Thymus (tissue), 14 donors: ENCODE measurements at places on chromosomes 2 and 18. TPM values are rescaled to one million over a fixed set of nuclear protein-coding genes. Genes with fewer than 3 reads are reported as not detected.
A peak's percentile ranks its signal among the peaks of the same experiment; 100 is the strongest.

SLC5A7 gene
- total RNA-seq: 0.05 TPM

HOXD13 gene
- total RNA-seq: not detected

BOLL gene
- 0.05 TPM for total RNA-seq

HAUS1 gene
- total RNA-seq: 72.9 TPM

IRS1 gene
- 7.4 TPM for total RNA-seq

GLI2 gene
- 1.8 TPM for total RNA-seq

GRCh38 chr2:147888680-147889079 lies 43.9 kb downstream of the ACVR2A start:
- DNase-seq: no peak

DNA sequence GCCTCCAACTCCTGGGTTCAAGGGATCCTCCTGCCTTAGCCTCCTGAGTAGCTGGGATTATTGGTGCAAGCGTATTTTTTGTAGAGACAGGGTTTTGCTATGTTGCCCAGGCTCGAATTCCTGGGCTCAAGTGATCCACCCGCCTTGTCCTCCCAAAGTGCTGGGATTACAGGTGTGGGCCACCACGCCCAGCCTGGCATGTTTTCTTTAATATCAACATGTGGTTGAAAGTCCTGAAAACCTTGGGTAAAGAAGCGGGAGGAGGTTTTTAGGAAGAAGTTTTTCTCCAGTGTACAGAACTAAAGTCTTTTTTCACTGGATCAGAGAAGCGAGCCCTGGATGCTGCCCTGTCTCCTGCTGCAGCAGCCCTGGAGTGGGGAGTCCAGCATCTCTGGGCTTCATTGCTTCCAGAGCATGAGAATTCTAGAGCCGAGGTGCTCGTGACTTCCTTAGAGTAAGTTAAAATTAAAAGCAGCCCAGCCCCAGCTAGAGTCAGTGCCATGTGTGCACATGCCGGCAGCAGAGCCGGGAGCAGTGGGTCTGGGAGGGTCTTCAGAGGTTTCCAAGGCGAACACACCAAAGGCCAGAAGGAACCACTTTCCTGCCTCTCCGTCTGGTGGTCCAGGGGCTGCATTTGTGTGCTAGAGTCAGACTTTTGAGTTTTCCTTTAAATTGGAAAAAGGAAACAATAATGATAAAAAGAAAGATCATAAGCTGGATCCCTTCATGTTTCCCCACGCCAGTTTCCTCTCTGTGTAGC lies 31.2 kb downstream of the ITGB1BP1 start:
- DNase-seq: no peak

DNA sequence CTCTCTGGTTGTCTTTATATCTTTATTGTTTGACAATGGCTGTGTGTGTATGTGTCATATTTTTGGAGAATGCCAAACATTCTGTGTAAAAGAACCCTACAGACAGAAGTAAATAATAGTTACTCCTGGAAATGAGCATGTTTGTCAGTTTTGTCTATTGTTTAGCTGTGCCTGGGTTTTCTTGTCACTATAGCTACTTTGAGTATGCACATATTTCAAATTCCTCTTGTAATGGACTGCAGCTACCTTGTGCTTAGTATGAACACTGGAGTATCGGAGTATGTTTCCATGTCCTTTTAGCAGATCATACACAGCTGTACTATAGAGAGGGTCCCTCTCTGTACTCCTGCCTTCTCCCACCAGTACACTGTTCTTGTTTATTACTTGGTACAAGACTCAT lies 58.0 kb upstream of the DOCK10 start:
- DNase-seq: no peak

GRCh38 chr2:118882693-118883336 lies 35.4 kb upstream of the EN1 start:
- no peak for DNase-seq

DNA sequence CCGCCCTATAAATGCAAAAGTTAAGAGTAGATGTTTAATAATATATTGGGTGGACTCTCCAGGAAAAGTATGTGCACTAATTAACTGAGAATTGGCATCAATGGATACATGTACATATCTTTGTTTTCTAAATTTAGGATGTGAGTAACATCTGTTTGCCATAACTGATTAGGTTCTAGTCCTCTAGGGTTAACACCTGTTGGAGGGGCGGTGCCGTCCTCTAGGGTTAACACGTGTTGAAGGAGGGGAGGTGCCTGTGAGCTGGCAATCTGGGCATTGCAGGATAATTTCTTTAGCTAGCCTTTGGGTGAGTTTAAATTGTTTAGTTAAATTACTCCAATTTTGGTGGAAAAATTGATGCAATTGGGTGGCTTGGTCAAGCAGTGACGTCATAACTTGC lies 30.9 kb downstream of the HTR2B start:
- DNase-seq: no peak

DNA sequence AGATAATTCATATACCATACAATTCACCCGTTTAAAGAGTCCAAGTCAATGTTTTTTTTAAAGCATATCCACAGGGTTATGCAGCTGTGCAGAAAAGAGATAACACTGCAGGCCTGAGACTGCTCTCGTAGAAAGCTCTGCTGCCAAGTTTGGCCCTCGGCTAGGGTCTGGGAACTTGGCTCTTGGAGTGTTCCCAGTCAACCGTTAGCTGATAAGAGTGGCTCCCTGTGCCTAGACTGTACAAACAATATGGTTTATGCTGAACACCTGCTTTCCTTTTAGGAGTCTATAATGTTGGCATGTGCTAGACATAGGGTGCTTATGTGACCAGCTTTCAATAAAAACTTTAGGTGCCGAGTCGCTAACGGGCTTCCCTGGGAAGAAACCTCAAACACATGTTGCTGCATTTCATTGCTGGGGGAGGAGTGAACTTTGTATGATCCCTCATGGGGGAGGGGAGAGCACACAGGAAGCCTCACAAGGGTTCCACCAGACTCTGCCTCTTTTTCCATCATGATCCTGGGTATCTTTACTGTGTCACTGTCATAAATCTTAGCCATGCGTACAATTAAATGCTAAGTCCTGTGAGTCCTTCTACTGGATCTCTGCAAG lies 34.7 kb downstream of the RFX8 start:
- DNase-seq: no peak

DNA sequence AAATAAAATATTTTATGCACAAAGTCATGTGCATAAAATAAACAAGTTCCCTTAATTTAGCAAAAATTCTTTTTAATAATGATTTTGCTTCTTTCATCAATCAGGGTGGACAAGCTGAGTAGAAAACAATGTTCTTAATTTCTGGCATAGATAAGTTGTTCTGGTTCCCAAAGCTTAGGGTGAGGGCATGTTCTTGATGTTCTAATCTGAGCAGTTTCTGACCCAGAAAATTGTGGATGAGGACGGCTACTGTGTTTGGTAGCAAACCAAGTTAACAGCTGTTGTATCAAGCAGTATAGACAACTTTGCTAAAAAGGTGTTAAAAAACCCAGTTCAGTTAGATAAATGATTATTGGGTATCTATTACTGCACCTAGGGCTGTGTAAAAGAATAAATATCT lies 158.9 kb downstream of the PDE1A start:
- no peak for DNase-seq

DNA sequence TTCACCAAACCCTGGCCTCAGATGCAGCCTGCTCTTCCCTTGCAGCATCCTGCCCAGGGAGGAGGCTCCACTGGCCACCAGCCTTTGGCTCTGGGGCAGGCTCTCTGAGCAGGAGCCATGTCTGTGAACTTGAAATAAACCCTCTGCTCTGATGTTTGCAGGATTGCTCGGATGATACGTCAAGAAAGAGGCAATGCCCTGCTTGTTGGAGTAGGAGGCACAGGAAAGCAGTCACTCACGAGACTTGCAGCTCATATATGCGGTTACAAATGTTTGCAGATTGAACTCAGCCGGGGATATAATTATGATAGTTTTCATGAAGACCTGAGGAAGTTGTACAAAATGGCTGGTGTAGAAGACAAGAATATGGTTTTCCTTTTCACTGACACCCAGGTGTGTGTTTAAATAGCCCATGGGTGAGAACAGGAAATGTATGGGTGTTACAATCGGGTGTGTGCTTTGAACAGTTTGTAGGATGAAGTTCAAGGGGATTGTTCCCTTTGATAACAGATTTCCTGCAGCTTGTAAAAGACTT lies 177.9 kb downstream of the DNAH6 start:
- peak; percentile 26 for DNase-seq

GRCh38 chr2:190528521-190529001 lies 6.0 kb downstream of the NEMP2 start:
- no peak for DNase-seq
